ENCODE measurements at places on chromosomes 2 and 18.

DNA sequence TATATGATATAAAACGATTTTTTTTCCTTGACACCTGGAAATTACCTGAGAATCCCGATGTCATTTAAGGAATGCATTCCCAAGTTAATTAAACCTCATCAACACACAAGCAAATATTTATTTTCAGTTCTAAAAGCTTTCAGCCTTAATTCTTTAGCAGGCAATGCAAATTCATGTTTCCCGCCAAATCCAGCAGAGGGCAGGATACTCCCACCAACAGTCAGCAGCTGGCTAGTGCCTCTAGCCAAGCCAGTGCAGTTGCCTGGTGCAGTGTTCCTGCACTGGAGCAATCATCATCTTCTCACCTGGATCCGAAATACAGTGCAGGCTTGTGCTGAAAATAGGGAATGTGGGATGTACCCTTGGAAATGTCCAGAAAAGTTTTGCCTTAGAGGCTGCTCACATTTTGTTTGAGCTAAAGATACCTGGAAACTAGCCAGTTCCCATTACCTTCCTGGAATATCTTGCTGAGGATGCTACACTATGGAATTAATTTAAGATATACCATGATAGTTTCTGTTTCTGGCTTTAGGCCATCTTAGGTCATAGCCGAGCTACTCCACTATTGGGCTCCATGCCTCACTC lies 48.4 kb upstream of the CYTIP start:
- DNase-seq, result peak; percentile 86

GRCh38 chr2:71796174-71796593 lies 342.8 kb downstream of the DYSF start:
- DNase-seq, result no peak

DNA sequence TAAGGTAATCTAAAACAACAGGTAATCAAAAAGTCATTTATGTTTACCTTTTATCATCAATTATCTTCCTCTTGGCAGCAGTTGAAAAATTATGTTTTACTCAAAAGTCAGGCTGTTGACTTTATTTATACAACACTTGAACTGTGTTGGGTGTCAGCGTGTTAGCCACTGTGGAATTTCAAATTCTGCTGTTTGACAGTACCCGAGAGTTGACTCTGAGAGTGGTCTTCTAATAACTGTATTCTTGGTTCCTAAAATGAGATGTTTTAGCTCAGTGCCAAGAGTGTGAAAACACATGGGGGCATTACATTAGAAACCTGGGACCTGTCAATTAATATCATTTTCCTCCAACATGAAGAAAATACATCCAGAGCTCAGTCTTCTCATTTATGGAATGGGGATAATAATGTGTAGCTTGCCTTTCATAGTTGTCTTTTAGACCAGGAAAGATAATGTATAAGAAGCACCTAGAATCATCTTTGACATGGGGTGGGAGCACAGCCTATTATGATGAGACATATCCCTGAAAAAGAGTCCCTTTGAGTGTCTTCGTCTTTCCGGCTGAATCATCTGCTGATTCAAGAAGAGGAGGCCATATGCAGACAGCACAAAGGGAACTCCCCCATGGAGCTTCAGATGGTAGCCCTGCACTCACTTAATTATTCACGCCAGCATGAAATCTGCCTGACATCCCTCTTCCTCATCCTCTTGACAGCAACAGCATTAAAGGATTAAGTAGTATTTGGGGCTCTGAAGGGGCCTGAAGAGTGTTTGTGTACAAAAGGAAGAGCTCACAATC lies 89.1 kb downstream of the AFF3 start:
- DNase-seq, result no peak

- DNase-seq, result no peak
Observed at GRCh38 chr2:141207036-141207385, 923.8 kb downstream of the LRP1B start.

- no peak for DNase-seq
Observed at GRCh38 chr2:15042801-15043217, 410.3 kb downstream of the LRATD1 start.

DNA sequence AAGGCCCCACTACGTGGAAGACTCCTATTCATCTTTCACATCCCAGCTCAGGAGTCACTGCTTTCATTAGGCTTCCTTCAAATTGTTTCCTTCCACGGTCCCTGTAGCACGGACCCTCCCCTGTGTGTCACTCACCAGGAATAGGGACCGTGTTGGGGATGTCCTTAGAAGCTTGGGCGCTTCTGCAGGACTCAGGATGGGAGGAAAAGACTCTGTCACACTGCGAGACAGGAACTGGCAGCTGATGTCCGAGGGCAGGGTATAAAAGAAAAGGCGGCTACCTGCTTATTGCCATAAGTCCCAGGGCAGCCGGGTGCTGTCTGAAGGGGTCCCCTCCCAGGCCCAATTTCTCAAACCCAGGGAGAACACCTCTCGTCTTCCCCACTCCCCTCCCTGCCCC lies 79.1 kb downstream of the BCL2L11 start:
- no peak for DNase-seq

GRCh38 chr2:6336752-6337471 lies 528.8 kb downstream of the CMPK2 start:
- DNase-seq, result no peak

DNA sequence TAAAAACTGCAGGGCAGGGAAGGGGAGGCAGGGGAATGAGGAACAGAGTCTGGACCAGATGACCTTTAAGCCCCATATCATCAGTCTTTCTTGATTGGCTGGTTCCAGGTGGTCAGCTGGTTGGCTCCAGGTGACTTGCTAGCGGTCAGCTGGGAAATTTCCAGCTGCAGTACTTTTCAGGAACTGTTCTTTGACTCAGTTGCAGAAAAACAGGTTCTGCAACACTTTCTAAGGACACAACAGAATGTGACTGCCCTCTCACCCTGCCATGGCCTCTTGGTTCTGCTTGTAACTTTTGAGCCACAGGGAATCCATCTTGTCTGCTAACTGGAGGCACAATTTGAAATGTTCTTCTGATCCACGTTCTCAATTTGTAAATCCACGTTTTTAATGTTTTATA lies 278.3 kb upstream of the LRATD1 start:
- no peak for DNase-seq

- no peak for DNase-seq
Observed at GRCh38 chr2:197559681-197560080, 43.8 kb downstream of the MOB4 start.

DNA sequence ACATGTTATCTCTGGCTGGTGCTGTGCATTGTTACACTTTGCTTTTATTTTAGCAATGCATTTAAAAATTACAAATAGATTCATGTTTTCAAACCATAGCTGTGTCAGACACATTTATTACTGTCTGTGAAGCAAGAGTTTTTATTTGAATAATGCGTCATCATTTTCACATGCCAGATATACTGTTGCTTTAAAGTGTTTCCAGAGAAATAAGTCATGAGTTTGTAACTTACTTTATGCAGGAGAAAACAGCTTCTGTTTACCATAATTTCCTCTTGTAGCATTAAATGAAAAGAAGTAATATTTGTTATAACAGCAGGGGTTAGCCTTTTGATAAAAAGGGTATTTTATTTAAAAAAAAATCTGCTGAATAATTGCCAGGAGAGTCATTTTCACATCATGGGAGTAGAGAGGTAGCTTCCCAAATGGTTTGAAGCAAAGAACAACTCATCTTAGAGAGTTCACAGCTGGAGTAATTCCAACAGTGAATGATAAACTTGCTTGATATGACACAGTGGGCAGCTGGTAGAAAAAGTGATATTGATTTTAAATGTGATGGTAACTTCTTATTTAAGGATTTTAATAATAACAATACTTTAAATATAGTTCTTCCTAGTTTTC lies 1274.5 kb upstream of the CRIM1 start:
- DNase-seq, result no peak

DNA sequence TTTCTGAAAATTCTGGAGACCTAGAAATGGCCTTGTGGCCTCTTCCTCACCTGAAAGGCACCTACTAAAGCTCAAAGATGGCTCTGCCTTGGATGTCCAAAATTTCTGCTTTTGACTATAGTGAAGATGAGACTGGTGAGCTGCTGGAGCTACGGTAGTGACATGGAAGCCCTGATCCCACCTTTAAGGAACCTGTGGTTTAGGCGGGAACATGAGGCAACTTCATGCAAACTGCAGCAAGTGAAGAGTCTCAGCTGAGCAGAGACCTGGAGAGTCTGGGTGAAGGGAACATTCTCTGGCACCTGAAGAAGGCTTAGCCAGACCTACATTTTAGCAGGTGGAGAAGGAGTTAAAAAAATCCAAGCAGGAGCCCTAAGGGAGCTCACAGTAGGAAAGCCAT lies 40.0 kb downstream of the GORASP2 start:
- no peak for DNase-seq

DNA sequence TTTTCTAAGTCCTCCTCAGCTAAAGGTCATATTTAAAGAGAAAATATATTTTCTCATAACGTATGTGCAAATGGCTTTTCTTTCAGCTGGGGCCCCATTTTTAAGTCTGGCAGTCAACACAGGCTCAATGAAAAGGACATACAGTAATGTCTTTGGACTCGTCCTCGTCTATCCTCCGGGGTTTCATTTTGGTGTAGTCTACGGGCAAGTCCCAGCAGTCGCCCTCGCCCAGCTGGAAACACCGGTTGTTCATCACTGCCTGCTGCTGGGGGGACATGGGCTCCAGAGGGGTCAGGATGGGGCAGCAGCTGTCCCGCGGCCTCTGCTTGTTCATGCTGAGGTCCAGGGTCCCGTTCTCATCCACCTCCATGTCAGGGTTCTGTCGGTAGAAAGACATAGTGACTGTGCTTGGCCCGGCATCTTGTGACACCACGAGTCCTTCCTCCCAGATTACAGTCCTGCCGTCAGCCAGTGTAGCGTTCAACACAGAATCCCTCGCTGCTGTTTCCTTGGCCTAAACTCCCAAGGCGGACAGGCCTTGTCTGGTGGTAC lies 144.9 kb upstream of the PXDN start:
- DNase-seq, result no peak

- DNase-seq, result no peak
Observed at GRCh38 chr18:25283781-25284180, 68.2 kb downstream of the ZNF521 start.

DNA sequence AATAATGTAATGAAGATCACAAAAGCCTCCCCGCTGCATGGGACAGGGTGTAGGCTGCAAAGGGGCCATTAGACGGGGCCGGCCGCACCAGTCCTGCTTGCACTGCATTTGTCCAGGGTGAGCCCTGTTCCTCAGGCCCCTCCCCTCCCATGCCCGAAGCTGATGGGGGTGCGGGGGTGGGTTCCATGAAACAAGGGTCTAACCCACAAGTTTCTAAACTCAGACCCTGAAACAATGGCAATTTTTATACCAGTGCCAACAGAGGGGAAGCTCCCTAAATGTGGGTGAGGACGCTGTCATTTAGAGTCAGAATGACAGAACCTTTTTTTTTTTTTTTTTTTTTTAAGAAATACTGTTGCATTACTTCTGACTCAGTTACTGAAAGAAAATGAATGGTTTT lies 39.7 kb downstream of the HS6ST1 start:
- no peak for DNase-seq

GRCh38 chr2:58851598-58851997 lies 610.5 kb upstream of the FANCL start:
- no peak for DNase-seq

GRCh38 chr2:42854207-42854818 lies 61.9 kb upstream of the HAAO start:
- DNase-seq, result no peak

GRCh38 chr2:3584076-3584475 lies 9.0 kb downstream of the RPS7 start:
- no peak for DNase-seq

GRCh38 chr2:20217041-20217970 lies 7.6 kb downstream of the SDC1 start:
- DNase-seq, result no peak

DNA sequence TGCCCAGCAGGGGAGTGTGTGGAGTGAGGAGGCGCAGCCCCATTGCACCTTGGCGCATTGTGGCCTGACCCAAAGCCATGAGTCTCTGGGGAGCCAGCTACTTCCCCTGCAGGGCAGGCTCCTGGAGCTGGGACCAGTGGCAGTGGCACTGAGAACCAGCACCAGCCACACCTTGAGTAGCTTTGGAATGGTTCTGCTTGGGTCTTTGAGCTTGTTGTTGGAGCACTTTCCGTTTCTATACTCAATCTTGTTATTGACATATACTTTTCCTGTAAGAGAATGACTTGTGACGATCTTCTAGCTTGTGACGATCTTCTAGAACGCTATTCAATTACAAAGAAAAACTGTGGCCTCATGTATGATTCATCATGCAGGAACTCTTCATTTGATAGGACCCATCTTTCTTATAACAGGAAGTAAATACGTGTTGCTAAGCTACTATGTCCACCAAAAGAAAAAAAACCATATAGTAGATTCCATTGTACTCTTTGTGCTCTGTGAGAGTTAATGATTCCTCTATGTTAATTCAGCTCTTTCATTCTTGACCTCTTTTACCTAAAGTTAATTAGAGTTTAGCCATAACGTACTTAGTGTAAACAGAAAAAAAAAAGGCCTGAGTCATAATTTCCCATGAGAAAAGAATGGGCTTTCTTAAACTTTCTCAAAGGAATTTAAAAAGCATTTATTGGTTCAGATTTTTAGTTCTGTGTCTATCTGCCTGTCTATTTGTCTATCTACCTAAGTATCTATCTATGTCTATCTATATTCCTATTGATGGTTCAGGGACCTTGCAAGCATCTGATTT lies 113.1 kb downstream of the GATA6 start:
- DNase-seq, result no peak

DNA sequence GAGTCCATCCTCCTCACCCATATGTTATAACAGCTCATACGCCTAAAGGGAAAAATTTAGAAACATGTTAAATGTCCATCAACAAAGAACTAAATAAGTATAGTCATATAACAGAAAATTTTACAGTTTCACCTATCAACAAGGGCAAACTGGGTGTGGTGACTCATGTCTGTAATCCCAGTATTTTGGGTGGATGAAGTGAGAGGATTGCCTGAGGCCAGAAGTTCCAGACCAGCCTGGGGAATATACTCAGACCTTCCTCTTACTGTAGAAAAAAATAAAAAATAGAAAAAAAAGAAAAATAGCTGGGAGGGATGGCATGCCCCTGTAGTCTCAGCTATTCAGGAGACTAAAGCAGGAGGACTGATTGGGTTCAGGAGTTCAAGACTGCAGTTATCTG lies 48.3 kb upstream of the GULP1 start:
- DNase-seq, result no peak

DNA sequence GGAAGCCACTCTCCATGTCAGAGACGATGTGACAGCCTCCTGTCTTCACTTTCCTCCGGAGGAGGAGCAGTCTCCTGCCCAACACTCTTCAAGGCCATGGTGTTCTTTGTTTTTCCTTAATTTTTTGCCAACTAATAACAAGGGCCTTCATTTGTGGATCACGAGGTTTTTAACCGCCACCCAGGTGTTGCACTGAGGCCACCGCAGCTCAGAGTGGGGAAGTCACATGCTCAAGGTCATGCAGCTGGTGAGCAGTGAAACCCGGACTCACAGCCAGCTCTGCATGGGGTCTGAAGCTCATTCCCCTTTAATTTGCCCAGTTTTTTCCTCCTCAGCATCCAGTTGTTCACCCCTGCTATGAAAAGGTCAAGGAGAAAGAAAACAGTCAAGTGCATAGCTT lies 19.6 kb downstream of the ENOSF1 start:
- no peak for DNase-seq

DNA sequence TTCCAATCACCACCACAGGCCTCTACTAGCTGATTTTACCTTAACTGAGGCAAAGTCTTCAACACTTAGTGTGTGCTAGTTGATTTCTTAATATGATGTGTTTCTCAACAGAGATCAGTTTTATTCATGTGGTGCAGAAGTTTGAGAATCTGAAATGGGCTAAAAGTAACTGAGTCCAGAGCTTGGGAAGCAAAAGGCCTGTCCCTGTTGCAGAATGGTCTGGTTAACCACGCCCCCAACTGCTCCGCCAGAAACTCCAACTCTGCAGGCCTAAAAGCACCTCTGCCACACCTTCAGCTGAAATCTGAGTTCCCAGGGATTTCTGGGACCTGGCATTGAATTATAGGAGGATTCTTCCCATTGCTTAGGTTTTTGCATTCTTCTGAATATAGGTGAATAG lies 44.9 kb downstream of the TWIST2 start:
- DNase-seq, result no peak

All from CD4-positive, alpha-beta T cell (primary cell).